ENCODE measurements at places on chromosomes 6 and 20.

GRCh38 chr6:53524455-53524815 is 20.5 kb downstream of the GCLC start:
- no peak for DNase-seq

- DNase-seq, result no peak
These were observed 60.5 kb upstream of the SALL4 start for GRCh38 chr20:51862796-51863195.

DNA sequence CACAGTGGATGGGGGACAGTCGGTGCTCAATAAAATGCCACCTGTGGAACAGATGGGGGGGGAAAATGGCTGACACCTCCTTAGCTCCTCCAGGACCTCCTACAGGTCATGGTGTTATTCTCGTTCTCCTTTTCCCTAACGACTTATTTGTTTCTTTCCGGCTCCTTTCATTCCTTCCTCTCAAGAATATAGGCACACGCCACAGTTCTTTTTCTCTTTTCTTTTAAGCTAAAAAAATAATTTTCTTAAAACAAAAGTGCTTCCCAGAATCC is 1.4 kb upstream of the RNASET2 start:
- DNase-seq, result no peak

GRCh38 chr20:38434301-38434741 is 807 bp downstream of the SNHG17 start:
- DNase-seq, result peak; percentile 42

DNA sequence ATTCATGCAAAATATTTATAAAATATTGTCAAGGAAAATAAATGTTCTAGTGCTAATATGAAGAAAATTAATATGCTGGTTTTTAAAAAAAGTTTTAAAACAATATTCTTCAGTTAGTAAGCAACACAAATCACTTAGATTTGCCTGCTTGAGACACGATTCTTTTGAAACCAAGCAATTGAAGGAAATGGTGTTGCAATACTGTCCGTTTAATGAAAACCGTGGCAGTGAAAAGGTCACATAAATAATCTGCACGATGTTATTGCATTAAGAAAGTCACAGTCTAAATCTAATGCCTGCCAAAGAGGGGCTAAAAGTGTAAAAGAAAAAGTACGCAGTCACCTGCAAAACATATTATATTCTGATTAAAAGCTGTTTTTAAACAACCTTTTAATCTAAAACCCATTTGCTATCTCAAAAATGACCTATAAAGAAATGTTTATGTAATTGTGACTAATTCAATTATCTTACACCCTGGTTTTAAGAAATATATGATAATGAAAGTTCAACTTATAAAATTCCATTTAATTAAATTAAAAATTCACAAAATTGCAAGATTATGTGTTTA is 143.0 kb downstream of the GMDS start:
- no peak for DNase-seq

DNA sequence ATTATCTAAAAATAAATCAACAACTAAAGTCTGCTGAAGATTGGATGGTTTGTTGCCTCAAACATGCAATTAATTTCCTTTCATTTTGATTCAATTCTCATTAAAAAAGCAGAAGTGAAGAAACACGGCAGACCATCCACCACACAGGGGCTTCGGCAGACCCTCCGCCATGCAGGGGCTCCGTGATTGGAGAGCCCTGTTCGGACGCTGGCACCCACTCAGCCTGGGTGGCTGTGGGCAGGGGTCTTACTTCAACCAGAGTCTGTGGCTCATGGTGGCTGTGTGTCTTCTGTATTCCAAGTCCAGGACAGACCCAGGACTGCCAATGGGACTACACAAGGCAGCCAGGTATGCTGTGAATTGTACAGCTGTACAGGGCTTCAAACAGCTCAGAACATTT is 86.9 kb upstream of the FRMD1 start:
- DNase-seq, result no peak

DNA sequence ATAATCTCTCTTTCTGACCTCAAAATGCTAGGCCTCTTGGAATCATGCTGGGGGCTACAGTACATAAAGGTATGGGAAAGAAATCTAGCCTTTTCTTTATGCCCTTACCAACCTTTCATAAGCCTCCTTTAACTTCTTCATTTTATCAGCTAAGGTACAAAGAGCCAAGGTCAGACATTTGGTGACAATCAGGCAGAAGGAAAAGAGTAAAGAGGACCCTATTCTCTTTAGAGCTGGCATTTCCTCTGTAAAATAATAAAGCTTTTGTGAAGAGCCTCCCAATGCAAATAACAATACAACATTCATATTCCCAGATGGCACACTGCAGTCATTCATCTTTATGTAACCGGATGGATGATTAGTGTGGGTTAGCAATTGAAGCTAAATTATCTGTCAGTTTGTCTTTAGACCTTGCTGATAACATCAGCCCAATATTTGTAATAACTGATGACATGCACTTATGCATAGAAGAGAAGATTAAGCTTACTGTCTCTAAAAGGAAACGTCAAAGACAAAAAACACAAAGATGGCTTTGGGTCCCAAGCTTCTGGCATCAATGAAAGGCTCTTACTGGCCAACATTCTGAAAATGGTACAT is 163.1 kb downstream of the IBTK start:
- no peak for DNase-seq

DNA sequence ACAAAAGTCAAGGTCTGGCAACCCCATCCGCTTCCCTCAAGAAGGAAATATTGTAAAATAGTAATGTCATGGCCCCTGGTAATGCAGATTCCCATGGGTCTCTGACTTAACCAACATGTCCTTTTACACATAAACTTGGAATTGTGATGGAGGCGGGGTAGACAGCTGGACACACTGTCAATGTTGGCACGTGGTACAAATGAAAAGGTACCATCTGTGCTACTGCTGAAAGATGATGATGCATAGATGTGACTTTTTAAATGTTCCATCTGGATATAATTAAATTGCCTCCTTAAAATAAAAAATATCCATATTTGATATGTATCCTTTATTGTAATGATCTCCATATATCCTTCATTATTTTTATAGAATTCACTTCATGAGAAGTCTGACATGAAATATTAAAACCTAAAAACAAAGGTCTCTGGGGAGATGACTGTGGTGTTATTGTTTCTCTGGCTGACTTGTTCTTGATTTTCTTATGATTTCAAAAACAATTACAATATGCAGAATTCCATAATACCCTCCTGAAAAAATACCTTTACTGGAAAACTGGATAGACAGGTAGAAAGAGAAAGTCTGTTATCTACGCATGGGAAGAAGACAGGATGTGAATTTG is 104.5 kb downstream of the MKKS start:
- no peak for DNase-seq

DNA sequence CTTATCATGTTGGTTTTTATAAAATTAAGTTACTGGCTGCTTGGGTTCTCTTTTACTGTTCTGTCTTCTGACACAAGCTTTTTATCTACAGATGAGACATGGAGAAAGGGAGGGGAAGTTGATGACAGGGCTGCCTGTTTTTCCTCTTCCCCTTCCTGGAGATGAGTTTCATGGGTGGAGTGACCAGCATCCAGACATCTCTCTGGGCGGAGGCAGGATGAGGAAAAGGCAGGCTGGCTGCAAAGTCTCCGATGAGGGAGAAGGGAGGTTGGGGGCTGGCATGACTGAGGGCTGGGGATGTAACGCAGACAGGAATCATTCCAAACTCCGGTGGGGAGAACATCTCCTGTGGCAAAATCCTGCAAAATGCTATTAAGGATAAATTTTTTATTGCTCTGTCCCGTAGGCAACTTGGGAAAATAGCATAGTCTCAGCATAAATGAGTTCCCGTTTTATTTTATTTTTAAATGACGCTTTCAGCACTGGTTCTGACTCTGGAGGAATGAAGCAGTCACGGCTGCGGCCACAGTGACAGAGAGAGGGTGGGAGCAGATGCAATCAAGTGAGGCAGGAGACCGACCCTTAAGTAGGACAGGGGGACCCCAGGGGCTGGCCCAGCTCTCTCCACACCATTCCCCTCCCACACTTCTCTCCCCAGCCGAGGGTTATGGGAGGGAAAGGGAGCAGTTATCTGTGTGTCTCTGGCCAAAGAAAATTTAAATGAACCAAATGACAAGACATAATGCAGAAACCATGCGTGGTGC is 108.8 kb upstream of the PMEPA1 start:
- no peak for DNase-seq

GRCh38 chr6:150710236-150710635 is 110.6 kb downstream of the PLEKHG1 start:
- no peak for DNase-seq

DNA sequence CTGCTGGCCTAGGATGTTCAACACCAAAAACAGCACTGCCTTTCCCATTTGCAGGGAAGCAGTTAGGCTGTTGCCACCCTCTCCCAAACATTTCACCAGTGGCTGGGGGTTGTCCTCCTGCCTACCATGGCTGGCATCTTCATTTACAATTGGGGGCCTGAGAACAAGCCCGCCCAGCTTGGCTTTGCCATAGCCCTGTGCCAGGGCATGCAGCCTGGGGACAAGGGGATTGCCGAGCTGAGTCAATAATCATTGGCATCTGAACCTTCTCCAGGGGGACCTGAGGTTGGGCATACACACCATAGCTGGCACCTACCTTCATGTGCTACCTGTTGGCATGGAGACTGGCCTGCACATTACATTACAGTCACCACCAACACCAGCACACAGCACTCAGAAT is 345.1 kb downstream of the KHDRBS2 start:
- DNase-seq, result no peak

GRCh38 chr6:138105880-138106664 is 1.1 kb downstream of the PERP start:
- no peak for DNase-seq

DNA sequence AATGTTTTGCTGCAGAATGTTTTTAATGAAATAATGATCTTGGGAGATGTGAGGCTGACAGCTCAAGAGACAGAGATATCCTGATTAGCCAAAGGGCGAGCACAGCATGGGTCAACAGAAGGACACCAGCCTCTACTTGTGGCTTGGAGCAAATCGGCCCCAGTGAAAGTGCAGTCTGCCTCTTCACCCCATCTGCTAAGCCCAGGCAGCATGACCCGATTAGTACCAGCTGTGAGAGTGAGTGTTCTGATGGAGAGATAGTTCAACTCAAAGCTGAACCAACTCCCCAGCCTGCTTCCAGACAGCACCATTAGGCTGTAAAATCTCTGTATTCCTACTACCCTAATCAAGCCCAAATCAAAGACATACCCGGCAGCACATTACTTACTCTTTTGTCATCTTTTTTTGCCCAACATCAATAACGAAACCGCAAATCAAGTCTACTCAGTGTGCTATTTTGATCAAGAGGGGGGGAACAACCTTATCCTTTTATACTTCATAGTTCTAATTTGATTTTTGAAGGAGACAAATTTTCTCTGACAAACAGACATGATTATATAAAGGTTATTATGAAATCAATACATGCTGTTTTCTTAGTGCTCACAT is 514.1 kb upstream of the NRSN1 start:
- DNase-seq, result no peak

GRCh38 chr6:34836008-34836407 is 44.1 kb downstream of the BLTP3A start:
- no peak for DNase-seq

DNA sequence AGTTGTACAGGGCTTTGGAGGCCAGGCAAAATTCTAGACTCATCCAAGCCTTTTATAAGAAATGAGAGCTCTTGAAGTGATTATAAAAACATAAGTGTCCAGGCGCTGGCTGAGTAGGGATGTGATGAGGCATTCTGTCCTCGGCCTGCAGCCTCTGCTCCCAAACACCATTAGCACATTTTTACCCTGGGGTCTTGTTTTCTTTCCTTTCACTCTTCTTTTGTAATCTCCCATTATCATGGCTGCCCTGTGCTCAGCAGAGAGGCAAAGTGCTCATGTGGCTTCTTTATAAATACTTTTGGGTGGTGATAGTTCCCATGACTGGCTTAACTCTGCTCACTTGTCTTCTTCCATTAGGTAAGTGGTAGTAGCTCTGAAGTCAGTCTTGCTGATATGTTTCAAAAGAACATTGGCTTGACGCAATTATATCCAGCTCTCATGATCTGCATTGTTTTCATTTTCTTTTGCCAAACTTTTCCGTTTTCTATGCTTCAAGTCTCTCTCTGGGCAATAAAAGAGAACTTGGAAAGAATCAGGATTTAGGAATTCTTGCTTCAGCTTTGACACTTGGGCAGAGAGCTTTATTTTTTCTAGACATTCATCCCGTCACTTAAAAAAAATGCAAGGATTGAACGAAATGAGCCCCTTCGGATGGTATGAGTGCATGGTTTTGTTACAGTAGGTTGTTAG is 61.1 kb downstream of the CAP2 start:
- DNase-seq, result no peak

- DNase-seq, result no peak
These were observed 607.3 kb upstream of the CITED2 start for GRCh38 chr6:139981768-139982181.

GRCh38 chr6:41815587-41815986 is 28.1 kb downstream of the TOMM6 start:
- no peak for DNase-seq

- no peak for DNase-seq
These were observed 838.0 kb downstream of the DHX35 start for GRCh38 chr20:39800111-39800510.

DNA sequence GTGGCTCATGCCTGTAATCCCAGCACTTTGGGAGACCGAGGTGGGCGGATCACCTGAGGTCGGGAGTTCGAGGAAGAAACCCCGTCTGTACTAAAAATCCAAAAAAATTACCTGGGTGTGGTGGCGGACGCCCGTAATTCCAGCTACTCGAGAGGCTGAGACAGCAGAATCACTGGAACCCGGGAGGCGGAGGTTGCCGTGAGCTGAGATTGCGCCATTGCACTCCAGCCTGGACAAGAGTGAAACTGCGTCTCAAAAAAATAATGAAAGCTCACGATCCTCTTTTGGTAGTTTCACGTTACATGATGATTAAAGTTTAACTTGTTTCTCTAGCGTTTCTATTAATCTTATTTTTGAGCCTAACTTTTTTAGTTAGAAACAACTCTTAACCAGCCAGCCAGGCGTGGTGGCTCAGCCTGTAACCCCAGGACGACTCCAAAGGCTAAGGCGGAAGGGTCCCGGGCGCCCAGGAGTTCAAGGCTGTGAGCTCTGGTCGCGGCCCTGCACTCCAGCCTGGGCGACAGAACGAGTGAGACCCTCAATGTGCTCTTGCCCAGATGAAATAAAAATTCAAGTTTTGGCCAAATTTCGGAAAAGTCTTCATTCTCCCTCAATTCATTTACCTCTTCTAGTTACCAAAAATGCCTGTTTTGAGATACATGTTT is 1.2 kb upstream of the WRNIP1 start:
- no peak for DNase-seq

DNA sequence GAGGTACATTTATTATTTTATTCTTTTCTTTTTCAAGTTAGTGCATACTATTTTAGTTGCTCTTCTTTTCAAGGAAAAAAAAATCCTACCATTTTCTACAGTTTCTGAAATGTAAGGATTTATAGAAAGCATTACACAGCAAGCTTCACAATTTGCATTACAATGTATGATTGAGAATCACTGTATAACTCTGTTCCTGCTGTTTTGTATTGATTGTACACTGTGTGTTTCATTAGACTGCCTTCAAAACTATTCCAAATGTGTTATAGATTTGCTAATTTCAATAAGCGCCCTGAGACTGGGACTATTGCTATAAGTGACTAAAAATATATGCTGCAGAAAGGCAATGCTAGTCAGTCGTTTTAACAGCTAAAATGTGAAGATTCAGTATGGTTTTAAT is 479.7 kb upstream of the EYS start:
- DNase-seq, result no peak

- DNase-seq, result no peak
These were observed 34.7 kb upstream of the MAP3K7 start for GRCh38 chr6:90621581-90621980.
